ENCODE measurements at places on chromosomes 5 and 9. TPM values are rescaled to one million over a fixed set of nuclear protein-coding genes. Genes with fewer than 3 reads are reported as not detected.

IL7R gene
- 1,128 TPM for total RNA-seq

ZNF483 gene
- 21.4 TPM for total RNA-seq

SLCO6A1 gene
- not detected for total RNA-seq

SH3TC2 gene
- total RNA-seq: 5.6 TPM

GNA14 gene
- not detected for total RNA-seq

MYORG gene
- 0.42 TPM for total RNA-seq

SMIM32 gene
- not detected for total RNA-seq

CEP78 gene
- 16.4 TPM for total RNA-seq

MYMK gene
- not detected for total RNA-seq

SPACA9 gene
- total RNA-seq: 0.86 TPM

PCDHB2 gene
- 0.25 TPM for total RNA-seq

BARHL1 gene
- not detected for total RNA-seq

TIMD4 gene
- total RNA-seq: 1.5 TPM

MEF2C gene
- 10.9 TPM for total RNA-seq

FBLL1 gene
- total RNA-seq: not detected

ACTL7B gene
- 0.31 TPM for total RNA-seq

ZBTB5 gene
- 13.9 TPM for total RNA-seq

SPATA31A3 gene
- not detected for total RNA-seq

AHRR gene
- 0.80 TPM for total RNA-seq

PSAT1 gene
- 1.5 TPM for total RNA-seq

RASGEF1C gene
- total RNA-seq: not detected

ROR2 gene
- total RNA-seq: 0.37 TPM

ISL1 gene
- total RNA-seq: not detected

FBP1 gene
- 3.7 TPM for total RNA-seq

PCDHB16 gene
- not detected for total RNA-seq

SLIT3 gene
- not detected for total RNA-seq

DHX29 gene
- 12.7 TPM for total RNA-seq

ACER2 gene
- total RNA-seq: 7.8 TPM

PCDHA2 gene
- not detected for total RNA-seq

IFNA2 gene
- total RNA-seq: not detected

PCDHGA4 gene
- total RNA-seq: 0.12 TPM

GLDC gene
- total RNA-seq: not detected

IL11RA gene
- 168 TPM for total RNA-seq

WDR38 gene
- total RNA-seq: not detected

MARCOL gene
- total RNA-seq: not detected

TMOD1 gene
- total RNA-seq: 0.94 TPM

KIF20A gene
- not detected for total RNA-seq

IPPK gene
- 6.3 TPM for total RNA-seq

KCNIP1 gene
- not detected for total RNA-seq

PRR7 gene
- total RNA-seq: 32.0 TPM

RLN1 gene
- total RNA-seq: 1.8 TPM

DRD1 gene
- total RNA-seq: not detected

SPEF2 gene
- 4.5 TPM for total RNA-seq

EGFL7 gene
- 5.7 TPM for total RNA-seq

FBXW11 gene
- 28.3 TPM for total RNA-seq

PPP3R2 gene
- total RNA-seq: not detected

OSTF1 gene
- total RNA-seq: 85.2 TPM

DCTN4 gene
- 73.5 TPM for total RNA-seq

MZB1 gene
- 2.2 TPM for total RNA-seq

ELAVL2 gene
- not detected for total RNA-seq

SLC36A2 gene
- total RNA-seq: not detected

PKD2L2 gene
- total RNA-seq: not detected

FOXI1 gene
- total RNA-seq: 0.18 TPM

ABO gene
- total RNA-seq: 3.8 TPM

IRX2 gene
- total RNA-seq: not detected
